Activated CD8-positive, alpha-beta T cell treated with anti-CD3 and anti-CD28 coated beads for 36 hours (primary cell): ENCODE measurements at places on chromosomes 2 and 18. TPM values are rescaled to one million over a fixed set of nuclear protein-coding genes. Genes with fewer than 3 reads are reported as not detected.
A peak's percentile ranks its signal among the peaks of the same experiment; 100 is the strongest.

DNA sequence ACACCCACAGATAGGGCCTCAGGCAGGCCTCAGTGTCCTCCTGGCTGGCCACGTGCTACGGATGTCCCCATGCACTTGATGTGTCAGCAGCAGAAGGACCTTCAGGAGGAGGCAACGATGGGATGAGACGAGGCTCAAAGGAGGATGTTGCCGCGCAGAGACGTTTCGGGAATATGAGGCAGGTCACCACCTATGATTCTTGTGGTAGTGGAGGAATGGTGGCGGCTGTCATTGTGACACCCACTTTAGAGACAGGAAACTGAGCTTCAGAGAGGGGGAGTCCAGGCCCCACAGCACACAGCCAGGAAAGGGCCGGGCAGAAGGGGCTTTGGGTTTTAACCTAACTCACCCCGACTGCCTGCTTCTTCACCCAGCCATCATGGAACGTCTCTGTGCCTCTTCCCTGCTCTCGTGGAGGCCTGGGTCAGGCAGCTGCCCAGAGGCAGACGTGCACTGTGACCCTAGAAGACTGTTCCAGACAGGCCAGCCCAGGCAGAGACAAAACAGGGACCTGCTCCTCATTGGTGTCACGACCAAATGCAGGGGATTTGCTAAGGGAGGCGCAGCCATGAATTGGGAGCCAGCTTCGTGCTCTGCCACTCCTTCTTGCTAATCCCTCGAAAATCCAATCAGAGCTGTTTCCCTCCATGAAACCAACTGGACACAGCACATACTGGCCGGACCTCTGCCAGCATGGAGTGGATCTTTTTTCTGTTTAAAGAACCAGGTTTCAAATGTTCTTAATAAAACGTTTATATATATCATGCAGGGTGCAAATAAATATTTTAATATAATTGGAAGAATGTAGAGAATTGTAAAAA lies 169.2 kb downstream of the ASB1 start:
- DNase-seq, result no peak
- no peaks in the 10 kb centered on the region for H3K36me3 ChIP-seq
- H3K4me1 ChIP-seq, result no peaks in the 10 kb centered on the region
- no peak overlapping the region for H3K27ac ChIP-seq

- no peaks in the 10 kb centered on the region for H3K4me1 ChIP-seq
- H3K36me3 ChIP-seq, result no peaks in the 10 kb centered on the region
- no peak overlapping the region for H3K4me3 ChIP-seq
- no peak overlapping the region for H3K27ac ChIP-seq
- H3K27me3 ChIP-seq, result no peaks in the 10 kb centered on the region
Observed at GRCh38 chr2:8144785-8145184, 537.1 kb upstream of the ID2 start.

DNA sequence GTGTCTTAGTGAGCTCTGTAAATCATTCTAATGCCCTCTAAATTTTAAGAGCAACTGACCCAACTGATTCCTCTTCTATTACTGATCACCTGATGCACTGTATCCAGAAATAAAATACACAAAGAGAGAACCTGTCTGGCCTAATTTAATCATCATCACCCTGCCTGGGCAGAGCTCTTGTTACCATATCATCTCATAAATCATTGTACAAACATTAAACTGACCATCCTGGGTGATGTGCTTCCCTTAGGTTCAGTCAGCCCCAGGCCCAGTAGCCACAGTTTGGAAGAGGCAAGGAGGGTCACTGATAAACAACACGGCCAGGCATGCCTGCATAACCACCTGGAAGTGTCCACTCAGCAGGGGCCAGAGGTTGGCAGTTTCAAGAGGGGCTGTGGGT lies 22.7 kb upstream of the ACMSD start:
- H3K27ac ChIP-seq, result no peak overlapping the region
- peaks cover 4% of the 10 kb centered on the region for H3K27me3 ChIP-seq
- peaks cover 4% of the 10 kb centered on the region for H3K36me3 ChIP-seq
- H3K4me3 ChIP-seq, result no peak overlapping the region
- DNase-seq, result no peak

EVX2 gene
- not detected for total RNA-seq

DNA sequence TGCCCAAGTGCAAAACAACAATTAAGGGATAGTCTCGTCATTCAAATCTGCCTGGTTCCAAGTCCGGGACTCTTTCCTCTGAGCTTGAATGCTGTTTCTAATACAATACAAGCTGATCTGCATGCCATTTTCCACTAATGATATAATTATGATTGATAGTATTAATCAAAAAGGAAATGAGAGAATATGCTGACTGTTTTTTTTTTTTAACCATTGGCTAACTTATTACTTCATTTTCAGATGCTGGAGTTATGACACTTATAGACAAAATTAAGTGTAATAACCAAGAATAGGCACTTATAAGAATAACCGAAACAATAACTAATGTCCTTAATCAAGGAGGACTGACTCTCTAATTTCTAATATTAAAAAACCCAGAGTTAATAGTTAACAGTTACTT lies 343.6 kb downstream of the LPIN1 start:
- no peak overlapping the region for H3K4me3 ChIP-seq
- no peak overlapping the region for H3K27ac ChIP-seq
- H3K36me3 ChIP-seq, result no peaks in the 10 kb centered on the region
- peaks cover 1% of the 10 kb centered on the region for H3K27me3 ChIP-seq
- H3K4me1 ChIP-seq, result no peaks in the 10 kb centered on the region

DNMT3A gene
- 97.8 TPM for total RNA-seq

DNA sequence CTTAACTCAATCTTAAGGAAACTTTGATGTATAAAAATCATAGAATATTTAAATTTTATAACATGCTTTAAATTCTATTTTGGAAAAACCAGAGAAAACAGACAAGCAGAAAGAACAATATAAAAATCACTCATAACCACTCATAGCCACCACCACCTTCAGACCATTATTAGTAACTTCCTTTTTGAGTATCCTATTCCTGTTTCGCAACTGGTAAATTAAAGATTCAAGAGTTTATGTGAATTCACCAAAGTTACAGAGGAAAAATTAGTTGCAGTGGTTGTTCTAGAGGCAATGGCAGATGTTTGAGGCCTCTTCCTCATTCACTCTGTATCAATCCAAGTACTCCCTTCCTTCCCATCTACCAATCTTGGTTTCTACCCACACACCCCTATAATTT lies 49.3 kb upstream of the PROKR1 start:
- no peak for DNase-seq
- H3K27ac ChIP-seq, result no peak overlapping the region
- no peaks in the 10 kb centered on the region for H3K36me3 ChIP-seq

- H3K36me3 ChIP-seq, result no peaks in the 10 kb centered on the region
- no peak overlapping the region for H3K4me3 ChIP-seq
- H3K27me3 ChIP-seq, result no peaks in the 10 kb centered on the region
- H3K4me1 ChIP-seq, result no peaks in the 10 kb centered on the region
Observed at GRCh38 chr2:151730262-151730975, 3.9 kb downstream of the NEB start.

GRCh38 chr2:206296128-206296527 lies 21.7 kb downstream of the ZDBF2 start:
- peaks cover 7% of the 10 kb centered on the region for H3K36me3 ChIP-seq
- DNase-seq, result no peak
- peaks cover 5% of the 10 kb centered on the region for H3K27me3 ChIP-seq
- no peaks in the 10 kb centered on the region for H3K4me1 ChIP-seq
- H3K27ac ChIP-seq, result no peak overlapping the region

- peaks cover 18% of the 10 kb centered on the region for H3K36me3 ChIP-seq
- no peak for DNase-seq
- H3K27ac ChIP-seq, result no peak overlapping the region
- no peaks in the 10 kb centered on the region for H3K27me3 ChIP-seq
Observed at GRCh38 chr2:32617599-32618189, 10.2 kb upstream of the TTC27 start.

ALPG gene
- total RNA-seq, result not detected

GRCh38 chr2:133674066-133674432 lies 105.8 kb upstream of the NCKAP5 start:
- no peak overlapping the region for H3K4me3 ChIP-seq
- DNase-seq, result no peak
- H3K27ac ChIP-seq, result no peak overlapping the region

DNA sequence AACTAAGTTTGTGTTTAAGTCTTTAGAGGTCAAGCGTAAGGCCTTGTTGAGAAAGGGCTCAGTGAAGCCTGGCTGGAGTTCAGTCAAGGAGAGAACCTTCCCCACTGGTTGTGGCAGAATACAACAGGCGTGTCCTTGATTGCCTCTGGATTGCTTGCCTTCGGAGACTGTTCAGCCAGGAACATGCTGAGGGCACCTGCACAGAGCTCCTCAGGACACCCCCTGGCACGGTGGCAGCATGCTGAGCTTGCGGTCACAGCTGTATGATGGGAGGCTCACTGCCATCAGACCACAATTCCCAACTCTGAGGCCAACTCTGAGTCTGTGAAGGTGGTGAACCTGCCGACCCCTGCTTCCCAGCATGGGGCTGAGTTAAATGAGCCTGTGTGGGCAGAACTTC lies 130.0 kb downstream of the LPIN1 start:
- peaks cover 3% of the 10 kb centered on the region for H3K27me3 ChIP-seq
- no peak overlapping the region for H3K27ac ChIP-seq
- no peak overlapping the region for H3K4me3 ChIP-seq
- DNase-seq, result no peak
- H3K4me1 ChIP-seq, result peaks cover 3% of the 10 kb centered on the region

- H3K36me3 ChIP-seq, result no peaks in the 10 kb centered on the region
- no peaks in the 10 kb centered on the region for H3K4me1 ChIP-seq
- H3K4me3 ChIP-seq, result no peak overlapping the region
- H3K27ac ChIP-seq, result no peak overlapping the region
Observed at GRCh38 chr2:202339071-202339870, 36.9 kb upstream of the BMPR2 start.

GRCh38 chr2:204239411-204240165 lies 303.0 kb downstream of the ICOS start:
- peaks cover 10% of the 10 kb centered on the region for H3K27me3 ChIP-seq
- peaks cover 12% of the 10 kb centered on the region for H3K4me1 ChIP-seq
- no peak for DNase-seq
- H3K36me3 ChIP-seq, result no peaks in the 10 kb centered on the region

CDCA7 gene
- 88.5 TPM for total RNA-seq

GRCh38 chr2:159124931-159125467 lies 156.6 kb downstream of the TANC1 start:
- no peaks in the 10 kb centered on the region for H3K36me3 ChIP-seq
- peak overlapping the region; percentile 78 for H3K27ac ChIP-seq
- no peaks in the 10 kb centered on the region for H3K27me3 ChIP-seq
- no peak for DNase-seq

GRCh38 chr2:221097568-221097915 lies 474.6 kb downstream of the EPHA4 start:
- H3K4me3 ChIP-seq, result no peak overlapping the region
- no peak overlapping the region for H3K27ac ChIP-seq
- DNase-seq, result no peak
- no peaks in the 10 kb centered on the region for H3K36me3 ChIP-seq
- H3K27me3 ChIP-seq, result peaks cover 5% of the 10 kb centered on the region

DNA sequence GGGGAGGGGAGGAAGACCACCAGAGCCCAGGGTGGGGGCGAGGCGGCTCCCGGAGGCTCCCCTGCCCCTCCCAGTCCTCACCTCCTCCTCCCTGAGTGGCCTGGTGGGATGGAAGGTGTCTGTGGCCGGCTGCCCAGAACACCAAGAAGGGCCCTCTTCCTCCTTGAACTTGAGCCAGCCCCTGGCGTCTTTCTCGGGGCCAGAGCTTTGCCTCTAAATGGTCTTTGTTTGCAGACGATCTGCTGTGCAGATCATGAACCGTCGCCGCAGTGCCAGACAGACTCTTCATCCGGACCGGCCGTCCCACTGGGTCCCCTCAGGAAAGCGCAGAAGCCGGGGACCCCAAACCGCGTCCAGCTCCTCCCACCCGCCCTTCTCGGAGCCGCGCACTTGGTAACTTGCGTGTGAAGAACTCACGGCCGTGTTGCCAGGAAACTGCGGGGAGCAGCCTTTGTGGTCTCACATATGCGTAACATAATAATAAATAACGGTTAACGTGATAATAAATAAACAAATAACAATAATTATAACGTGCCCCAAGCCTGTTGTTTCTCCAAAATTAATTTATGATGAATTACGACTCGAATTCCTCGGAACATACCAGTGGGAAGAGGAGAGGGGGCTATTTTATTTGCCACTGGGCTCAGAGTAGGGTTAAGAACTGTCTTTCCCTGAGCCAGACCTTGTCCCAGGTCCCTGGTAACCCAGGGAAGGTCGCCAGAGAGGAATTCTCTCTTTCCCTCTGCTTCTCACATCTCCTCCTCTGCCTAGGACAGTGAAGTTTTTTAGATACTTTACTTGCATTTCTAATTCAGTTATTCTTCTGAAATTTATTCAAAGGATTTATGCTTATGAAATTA lies 41.0 kb downstream of the PTGR3 start:
- no peak for DNase-seq
- no peaks in the 10 kb centered on the region for H3K27me3 ChIP-seq
- H3K4me3 ChIP-seq, result no peak overlapping the region

C2orf78 gene
- not detected for total RNA-seq

DNA sequence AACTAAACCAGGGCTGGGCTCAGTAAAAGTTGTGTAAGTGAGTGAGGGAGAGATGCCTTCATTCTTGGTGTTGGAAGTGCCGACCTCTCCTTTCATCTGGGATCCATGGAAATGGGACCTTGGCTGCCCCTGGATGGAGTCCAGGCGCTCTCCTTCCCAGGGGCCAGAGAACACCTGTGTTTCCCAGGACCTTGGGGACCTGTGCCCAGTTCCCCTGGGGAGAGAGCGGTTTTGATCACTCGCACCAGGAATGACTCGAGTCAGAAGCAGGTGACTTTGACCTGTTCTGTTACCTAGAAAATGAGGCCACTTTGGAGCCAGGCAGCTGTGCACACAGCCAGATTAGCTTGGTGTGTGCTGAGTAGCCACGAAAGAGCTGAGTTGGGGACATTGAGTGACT lies 97.3 kb downstream of the SH3BP4 start:
- peaks cover 6% of the 10 kb centered on the region for H3K27me3 ChIP-seq
- no peak overlapping the region for H3K27ac ChIP-seq
- H3K4me3 ChIP-seq, result no peak overlapping the region
- DNase-seq, result no peak
- no peaks in the 10 kb centered on the region for H3K36me3 ChIP-seq
